ENCODE measurements at places on chromosomes 6 and 20. TPM values are rescaled to one million over a fixed set of nuclear protein-coding genes. Genes with fewer than 3 reads are reported as not detected.

The CLPSL1 gene
- not detected for total RNA-seq

The C6orf15 gene
- not detected for total RNA-seq

The OLIG3 gene
- not detected for total RNA-seq

The TCP11 gene
- total RNA-seq, result 0.41 TPM

The TRIM31 gene
- total RNA-seq, result not detected

The HELZ2 gene
- total RNA-seq, result 75.8 TPM
